ENCODE measurements at places on chromosomes 7 and 10.

DNA sequence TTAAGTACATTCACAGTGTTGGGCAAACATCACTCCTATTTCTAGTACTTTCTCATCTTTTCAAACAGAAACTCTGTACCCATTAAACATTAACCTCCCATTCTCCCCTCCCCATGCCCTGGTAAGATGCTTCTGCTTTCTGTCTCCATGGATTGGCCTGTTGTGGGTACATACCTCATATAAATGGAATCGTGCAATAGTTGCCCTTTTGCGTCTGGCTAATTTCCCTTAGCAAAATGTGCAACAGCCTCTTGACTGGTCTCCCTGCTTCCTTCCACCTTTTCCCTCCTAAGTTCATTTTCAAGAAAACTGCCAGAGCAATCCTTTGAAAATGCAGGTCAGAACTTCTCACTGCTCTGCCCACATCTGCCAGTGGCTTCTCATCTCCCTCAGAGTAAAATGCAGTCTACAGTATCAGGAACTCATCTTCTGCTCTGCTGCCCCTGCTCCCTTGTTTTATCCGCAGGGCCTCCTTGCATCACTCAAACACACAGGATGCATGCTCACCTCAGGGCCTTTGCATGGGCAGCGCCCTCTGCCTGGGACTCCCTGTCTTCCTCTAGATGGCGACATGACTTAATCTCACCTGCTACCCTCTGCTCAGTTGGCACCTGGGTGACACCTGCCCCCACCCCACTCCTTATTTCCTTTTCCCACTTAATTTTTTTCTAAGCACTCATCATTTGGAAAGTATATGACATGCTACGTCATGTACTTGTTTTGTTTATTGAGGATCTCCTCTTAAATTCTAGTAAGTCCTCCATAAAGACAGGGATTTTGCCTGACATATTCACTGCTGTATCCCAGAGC is 44.3 kb upstream of the ECHDC3 start:
- DNase-seq, result peak; percentile 29

- DNase-seq, result no peak
Measured at GRCh38 chr7:105298439-105298894, 90.3 kb downstream of the SRPK2 start.

DNA sequence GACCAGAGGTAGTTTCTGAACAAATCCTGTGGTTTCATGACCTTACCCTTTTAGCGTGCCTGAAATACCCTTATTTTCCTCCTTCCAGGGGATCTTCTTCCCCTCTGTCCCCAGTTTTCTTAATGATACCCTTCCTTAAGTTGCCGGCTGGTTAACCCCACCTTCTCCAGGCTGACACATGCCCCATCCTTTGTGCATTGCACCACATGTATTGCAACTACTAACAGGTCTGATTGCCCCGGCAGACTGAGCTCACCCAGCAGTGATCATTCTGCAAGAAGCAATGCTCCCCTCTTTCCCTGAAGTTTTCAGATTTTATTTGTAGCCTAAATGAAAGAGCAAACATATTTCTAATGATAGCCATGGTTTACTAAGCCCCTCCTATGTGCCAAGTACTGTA is 108.2 kb downstream of the HIP1 start:
- DNase-seq, result no peak

DNA sequence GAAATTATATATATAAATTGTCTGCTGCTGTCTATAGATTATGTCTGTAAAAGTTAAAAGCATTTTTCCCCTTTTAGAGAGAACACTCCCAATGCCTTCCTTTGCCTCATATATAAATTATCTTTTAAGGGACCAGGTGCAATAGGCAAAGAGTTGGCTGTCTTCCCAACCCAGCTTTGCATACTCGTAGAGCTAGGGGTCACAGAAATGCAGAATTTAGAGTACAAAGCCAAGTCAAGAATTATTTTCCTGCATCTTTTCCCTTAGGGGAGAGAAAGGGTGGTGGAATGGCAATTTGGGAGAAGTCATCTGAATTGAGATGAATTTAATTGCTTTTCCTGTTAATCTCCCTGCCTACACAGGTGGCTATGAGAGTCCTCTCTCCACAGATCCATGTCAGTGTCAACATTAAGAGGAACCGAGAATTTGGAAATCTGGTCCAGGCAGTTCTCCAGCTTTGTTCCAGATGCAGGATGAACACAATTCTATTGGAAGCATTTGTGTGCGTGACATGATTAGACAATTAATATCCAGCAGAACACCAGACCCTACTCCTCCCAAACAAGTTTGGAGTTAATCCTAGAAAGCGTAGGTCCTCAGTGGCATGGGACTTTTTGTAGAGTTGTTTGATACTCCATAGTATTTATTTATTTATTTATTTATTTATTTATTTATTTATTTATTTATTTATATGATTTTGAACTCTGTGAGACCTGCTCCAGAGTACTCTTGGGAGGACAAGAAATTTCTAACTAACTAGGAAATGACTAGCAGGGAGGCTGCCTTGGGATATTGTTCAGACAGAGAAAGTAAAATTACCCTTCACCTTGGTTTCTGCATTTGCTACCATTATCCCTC is 80.3 kb upstream of the SKAP2 start:
- no peak for DNase-seq

GRCh38 chr10:87092376-87092860 is 2.2 kb downstream of the GLUD1 start:
- no peak for DNase-seq

- DNase-seq, result peak; percentile 89
Measured at GRCh38 chr10:88227342-88228018, 355.6 kb downstream of the RNLS start.

GRCh38 chr7:98233219-98234070 is 18.6 kb downstream of the TECPR1 start:
- DNase-seq, result no peak

- no peak for DNase-seq
Measured at GRCh38 chr7:85074016-85074415, 112.8 kb downstream of the SEMA3D start.

DNA sequence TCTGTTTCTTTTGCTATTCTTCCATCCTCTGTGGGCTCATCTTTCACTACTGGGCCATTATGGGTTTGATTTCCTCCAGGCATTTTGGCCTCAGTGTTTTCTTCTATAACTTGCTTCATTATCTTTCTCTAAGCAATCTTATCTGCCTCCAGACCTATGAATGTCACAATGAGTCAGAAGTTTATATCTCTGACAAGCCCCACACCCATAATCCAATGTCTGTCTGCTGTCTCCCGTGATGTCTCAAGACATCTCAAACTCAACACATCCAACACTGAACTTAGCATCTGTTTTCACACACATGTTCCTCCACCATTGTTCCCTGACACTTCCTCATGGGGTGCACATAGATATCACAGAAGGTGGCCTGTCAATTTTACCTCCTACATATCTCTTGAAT is 46.7 kb upstream of the RHOBTB1 start:
- no peak for DNase-seq

- DNase-seq, result no peak
Measured at GRCh38 chr7:134515569-134516468, 11.5 kb upstream of the AKR1B10 start.

DNA sequence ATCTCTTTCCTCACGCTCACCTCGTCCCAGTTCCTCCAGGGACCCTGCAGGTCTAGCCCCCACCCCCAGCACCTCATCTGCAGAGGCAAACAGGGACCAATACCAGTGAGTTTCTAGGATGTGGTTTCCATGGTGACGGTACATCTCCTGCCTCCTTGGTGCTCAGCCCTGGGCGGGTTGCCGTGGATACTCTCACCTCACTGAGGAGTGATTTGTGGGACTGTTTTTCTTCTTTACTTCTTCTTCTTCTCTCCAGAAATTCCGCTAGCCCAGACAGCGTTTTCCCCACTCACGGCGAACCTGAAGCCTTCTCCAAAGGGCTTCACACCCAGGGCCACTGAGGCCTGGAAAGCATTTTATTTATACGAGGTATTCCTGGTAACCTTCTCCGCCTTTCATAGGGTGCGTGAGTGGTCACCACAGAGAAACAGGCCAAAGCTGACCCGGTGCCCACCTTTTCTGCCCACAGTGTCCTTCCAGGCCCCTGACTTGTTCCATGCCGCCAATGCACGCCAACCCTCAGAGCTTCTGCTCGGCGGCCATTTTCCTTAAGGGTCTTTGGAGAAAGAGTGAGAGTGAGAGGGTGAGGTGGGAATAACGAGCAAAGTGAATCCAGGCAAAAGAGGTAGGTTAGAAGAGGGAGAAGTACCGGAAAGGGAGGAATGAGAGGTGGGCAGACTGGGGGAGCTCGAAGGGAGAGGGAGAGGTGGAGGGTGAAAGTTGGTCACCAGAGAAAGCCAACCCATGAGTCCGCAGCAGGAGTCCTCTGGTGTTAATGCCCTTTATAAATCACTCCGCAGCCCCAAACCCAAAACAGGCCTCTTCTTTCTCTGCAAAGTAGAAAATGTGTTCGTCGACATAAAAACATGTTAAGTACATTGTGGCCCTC is 15.5 kb downstream of the FAM241B start:
- DNase-seq, result no peak

- no peak for DNase-seq
Measured at GRCh38 chr10:1022413-1022812, 3.2 kb downstream of the IDI2 start.

DNA sequence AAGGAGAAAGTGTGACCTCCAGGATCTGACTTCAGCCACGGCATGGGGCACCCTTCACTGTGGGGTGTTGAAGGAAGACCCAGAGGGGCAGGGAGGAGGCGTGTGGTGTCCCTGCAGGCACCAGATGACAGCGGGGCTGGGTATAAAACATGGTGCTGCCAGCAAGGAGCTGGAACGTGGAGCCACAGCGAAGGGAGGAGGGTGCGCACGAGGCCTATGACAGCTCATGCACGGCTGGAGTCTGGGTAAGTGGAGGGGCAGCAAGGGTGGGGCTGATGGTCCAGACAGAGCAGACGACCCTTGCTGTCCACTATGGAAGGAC is 27.8 kb upstream of the FOXL3 start:
- DNase-seq, result no peak

DNA sequence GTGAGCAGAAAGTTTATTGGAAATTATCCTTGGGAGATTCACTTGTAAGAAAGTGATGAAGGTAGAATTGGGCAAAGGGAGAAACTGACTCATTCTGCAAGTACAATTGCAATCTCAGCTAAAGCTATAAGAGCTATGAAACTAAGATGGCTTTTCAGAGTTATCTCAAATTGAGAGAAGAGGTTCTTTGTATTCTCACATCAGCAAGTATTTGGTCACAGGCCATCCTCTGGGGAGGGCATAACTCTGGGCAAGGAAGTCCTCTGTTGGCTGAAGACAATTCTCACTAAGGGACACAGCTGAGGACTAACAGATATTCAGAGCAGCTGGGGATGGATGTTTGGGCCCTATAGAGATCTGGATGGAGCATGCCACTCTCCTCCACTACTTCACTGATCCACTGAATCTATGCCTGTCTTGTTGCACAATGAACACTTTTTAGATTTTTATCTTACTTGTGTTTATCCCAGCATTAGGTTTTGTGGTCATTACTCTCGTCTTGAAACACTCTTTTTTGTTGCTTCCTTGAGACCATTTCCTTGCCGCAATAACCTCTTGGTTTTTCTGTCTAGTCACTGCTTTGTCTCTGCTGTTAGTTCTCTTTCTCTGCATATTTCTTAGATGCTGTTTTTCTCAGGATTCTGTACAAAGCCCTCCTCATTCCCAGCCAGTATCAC is 115.1 kb downstream of the GNAI1 start:
- DNase-seq, result peak; percentile 57

- no peak for DNase-seq
Measured at GRCh38 chr7:69311489-69311888, 286.8 kb upstream of the AUTS2 start.

DNA sequence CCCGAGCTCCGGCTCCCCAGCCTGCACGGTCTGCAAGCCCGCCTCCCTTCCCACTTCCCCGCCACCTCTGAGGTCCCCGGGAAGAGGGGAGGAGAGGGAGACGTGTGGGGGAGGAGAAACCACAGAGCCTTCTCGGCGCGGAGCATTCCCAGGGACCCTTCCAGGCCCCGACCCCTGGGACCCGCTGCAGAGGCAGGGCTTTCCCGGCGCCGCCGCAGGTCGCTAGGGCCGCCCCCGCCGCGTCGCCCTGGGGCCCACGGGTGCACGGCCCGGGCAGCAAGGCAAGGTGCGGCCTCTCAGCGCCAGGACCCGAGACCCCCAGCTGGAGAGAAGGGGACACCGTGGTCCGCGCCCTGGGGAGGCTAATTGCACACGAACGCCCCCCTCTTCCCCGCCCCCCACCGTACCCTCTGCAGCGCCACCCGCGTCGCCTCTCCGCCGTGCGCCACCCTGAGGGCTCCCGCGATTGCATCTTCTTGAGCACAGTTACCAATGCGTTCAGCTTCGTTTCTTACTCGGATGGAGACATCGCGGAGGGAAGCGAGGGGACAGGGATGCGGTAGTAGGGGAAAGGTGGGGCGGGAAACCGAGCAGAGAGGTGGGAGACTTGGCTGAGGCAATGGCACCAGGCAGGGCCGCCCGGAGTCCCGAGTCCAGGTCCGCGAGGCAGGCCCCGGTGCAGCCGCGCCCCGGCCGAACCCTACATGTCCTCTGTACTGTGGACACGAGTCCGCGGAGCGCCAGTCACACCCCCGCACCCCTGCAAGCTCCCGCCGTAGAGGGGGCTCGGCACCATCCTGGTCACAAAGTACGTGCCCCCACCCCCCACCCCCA is 28.9 kb downstream of the SKIDA1 start:
- peak; percentile 74 for DNase-seq

GRCh38 chr10:48879451-48879850 is 60.2 kb downstream of the LRRC18 start:
- DNase-seq, result no peak

GRCh38 chr10:79482304-79482703 is 30.0 kb upstream of the EIF5AL1 start:
- no peak for DNase-seq

DNA sequence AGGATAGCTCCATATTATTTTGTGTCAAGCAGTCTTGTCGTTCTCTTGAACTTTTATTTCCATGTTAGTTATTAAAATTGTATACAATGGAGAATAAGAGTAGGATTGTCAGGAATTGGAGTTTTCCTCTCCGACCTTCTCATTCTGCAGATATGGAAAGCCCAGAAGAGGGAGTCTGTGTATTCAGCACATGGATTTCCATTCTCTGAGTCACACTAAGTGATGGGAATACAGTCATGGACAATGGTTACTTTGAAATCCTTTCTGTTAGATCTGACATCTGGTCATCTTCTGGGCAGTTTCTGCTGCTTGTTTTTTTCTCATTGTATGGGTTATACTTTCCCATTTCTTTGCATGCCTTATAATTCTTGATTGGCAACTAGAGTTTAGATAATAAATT is 5.0 kb upstream of the TASOR2 start:
- DNase-seq, result no peak
